ENCODE measurements at places on chromosomes 6 and 20. TPM values are rescaled to one million over a fixed set of nuclear protein-coding genes. Genes with fewer than 3 reads are reported as not detected.

GRCh38 chr6:53651205-53651763 is 14.3 kb downstream of the KLHL31 start:
- DNase-seq = peak; percentile 61

DNA sequence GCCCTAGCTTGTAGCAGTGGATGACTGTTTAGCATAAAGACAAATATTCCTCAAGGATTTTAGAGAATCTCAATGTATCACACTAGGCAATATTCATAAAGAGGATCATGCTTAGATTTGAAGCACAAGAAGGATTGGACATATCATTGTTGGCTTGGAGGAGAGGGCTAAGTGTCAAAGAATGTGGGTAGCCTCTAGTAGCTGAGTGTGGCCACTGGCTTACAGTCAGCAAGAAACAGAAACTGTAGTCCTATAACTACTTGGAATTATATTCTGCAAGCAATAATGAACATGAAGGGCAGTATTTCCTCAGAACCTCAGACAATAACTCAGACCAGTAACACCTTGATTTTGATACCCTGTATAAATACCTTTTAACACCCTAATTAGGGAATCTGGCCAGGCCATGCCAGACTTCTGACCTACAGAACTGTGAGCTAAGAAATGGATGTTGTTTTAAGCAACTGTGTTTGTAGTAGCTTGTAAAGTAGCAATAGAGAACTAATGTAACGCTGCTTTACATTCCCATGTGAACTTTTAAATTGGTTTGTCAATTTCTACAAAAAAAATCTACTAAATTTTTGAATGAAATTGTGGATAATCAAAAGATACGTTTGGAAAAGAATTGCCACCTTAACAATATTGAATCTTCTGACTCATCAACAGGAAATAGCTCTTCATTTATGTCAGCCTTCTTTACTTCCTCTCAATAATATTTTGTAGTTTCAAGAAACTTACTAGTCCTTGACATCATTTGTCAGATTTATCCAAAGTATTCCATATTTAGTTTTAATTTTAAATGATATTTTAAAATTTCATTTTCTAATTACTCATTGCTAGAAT is 65.2 kb upstream of the RSPO3 start:
- no peak for DNase-seq

- DNase-seq = no peak
These were observed 63.7 kb downstream of the DHX35 start for GRCh38 chr20:39025883-39026282.

DNA sequence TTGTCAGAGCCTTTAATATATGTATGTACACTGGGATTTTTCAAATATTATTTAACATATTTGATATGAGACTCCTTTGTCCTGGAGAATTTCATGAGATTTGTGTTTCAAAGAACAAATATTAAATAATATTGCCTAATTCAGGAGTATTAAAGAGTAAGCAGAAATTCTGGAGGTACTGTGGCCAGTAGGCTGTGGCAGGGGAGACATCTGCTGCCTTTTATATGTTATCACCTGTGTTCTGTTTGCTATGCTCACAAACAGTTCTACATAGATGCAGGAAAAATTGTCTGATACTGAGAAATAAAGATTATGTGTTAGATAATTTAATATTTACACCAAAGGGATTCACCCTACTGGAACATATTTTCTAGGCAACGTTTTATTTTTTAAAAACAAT is 395.4 kb upstream of the SLC35B3 start:
- DNase-seq = no peak

DNA sequence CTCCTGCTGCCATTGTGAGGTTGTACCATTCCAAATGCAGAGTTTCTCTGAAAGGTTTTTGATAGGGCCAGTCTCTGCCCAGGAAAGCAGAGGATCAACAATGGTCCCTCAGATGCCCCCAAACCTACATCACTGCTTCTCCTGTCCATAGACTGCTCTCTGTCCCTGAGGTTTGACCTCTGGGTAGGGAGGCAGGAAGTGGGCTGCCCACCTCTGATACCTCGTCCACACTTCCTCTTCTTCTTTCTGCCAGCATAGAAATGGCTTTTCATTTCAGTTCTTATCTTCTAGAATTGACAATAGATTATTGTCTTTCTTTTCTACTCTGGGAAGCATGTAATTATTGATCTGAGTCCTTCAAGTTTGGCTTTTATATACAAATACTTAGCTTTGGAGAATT is 170.6 kb downstream of the TRMT11 start:
- no peak for DNase-seq

- DNase-seq = no peak
These were observed 5.1 kb downstream of the TMEM63B start for GRCh38 chr6:44132476-44132875.

- DNase-seq = no peak
These were observed 503.6 kb downstream of the MMUT start for GRCh38 chr6:48959251-48960060.

GRCh38 chr6:42925248-42925857 is 3.9 kb upstream of the CNPY3 start:
- no peak for DNase-seq

GRCh38 chr6:2597991-2598390 is 152.7 kb downstream of the MYLK4 start:
- DNase-seq = no peak

- DNase-seq = no peak
These were observed 161.6 kb upstream of the TNFAIP3 start for GRCh38 chr6:137705160-137706082.

- no peak for DNase-seq
These were observed 25.7 kb upstream of the IGF2R start for GRCh38 chr6:159943101-159943632.

DNA sequence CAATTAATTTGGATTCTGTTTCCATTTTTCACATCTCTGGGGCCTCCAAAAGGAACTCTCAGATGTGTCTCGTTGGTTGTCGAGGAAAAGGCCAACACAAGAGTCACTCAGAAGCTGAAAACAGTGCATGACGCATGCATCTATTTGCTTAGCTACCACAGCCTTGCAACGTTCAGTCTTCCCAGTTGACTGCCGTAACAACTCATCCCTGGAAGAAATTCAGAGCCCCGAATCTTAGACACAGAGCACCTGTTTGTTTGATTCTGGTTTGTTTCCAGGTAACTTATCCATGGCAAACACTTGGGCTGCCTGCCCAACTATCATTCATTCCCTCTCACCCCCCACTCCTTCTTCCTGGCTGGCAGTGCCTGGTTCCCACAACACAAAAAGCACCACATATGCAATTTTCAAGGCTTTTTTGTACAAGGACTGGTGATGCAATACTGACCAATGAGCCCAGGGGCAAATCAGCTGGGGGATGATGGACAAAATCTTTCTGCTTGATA is 60.5 kb downstream of the ZMYND8 start:
- no peak for DNase-seq

DNA sequence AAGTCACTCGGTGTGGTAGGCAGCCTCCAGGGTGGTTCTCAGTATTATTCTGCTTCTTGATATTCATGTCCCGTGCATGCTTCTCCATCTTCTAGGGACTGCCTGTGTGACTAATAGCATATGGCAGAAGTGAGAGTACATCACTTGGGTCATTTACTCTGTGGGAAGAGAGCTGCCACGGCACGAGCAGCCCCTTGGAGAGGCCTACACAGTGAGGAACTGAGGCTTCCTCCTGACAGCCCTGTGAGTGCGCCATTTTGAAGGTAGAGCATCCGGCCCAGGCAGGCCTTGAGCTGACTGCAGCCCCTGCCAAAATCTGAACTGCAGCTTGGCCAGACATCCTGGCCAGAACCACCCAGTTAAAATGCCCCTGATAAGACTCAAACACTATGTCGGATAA is 17.3 kb upstream of the MCUR1 start:
- no peak for DNase-seq

Gene OXT
- 0.32 TPM for polyA plus RNA-seq

Gene CCN6
- polyA plus RNA-seq = 0.57 TPM

Gene HAO1
- polyA plus RNA-seq = not detected

Gene EYA2
- polyA plus RNA-seq = 21.8 TPM

Gene BPI
- polyA plus RNA-seq = not detected

Measured in spinal cord (tissue), 10 donors.